ENCODE measurements at places on chromosomes 1 and 21. TPM values are rescaled to one million over a fixed set of nuclear protein-coding genes. Genes with fewer than 3 reads are reported as not detected.

DNA sequence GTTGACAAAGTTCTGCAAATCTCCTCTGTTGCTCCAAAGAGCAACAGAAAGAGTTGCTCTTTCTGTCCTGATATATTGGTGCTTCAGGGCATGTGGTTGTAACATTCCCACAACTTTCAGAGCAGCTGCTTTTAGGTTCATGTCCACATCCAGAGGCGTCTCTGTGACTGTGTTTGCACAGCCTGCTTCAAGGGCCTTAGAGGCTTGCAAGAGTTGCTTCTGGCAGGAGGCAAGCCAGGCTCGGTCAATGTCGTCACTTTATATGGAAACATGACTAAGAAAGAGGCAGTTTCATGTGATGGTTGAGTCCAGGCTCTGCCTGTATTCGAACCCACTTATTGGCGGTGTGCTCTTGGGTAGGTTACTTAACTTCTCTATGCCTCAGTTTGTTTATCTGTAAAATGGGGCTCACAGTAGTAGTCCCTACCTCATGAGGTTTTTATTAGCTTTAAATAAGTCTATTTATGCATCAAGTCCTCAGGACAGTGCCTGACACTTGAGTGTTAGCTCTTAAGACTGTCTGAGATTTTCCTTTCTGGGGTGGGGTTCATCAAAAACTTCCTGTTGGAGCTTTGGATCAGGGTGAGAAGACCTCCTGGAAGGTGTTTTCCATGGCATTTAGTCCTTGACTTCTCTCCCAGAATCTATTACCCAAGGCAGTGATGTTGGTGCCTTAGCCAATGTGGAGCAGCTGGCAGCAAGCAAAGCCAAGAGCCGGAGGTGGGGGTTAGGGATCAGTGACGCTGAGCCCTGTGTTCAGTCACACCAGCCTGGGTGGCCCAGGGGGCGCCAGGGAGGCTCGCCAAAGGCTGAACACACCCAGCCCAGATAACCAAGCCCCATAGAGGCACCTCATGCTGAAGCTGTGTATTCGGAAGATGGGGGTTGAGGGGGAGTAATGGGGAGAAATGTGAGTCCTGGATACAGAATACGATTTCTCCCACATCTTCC lies 18.9 kb downstream of the LHX4 start:
- no peak for DNase-seq

Gene RSPH1
- not detected for total RNA-seq

- DNase-seq, result no peak
Measured at GRCh38 chr1:111221633-111222291, 5.8 kb upstream of the CHI3L2 start.

DNA sequence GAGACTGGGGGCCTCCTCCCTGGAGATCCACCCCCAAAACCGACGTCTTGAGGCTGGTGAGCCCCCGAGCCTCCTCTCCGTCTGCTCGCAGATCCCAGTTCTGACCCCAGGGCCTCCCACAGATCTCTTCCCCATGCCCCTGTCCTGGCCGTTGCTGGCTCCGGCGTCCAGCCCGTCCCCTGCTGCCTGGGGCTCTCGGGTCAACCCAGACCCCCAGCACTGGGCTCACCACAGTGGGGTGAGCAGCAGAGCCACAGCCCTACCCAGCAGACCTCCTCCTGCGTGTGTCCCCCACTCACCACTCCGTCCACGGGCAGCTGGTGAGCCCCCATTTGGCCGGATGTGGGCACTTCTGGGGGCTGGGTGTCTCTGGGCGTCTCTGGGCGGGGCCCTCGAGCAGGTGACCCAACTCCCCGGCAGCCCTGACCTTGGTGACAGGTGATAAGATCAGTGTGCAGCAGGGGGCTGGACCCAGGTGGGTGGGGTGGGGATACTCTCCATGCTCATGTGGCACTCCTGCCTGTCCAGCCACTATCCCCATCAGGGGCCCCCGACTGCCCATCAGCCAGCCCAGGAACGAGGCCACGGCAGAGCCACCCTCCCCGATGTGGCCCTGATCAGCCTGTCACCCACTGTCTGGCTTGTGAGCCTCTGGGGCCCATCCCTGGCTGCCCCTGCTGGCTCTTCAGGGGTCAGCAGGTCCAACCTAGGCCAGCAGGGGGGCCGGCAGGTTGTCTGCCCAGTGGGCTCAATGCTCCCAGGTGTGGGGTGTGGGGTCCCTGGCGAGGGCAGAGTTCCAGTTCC lies 709 bp downstream of the TNFRSF14 start:
- DNase-seq, result no peak

Gene NMNAT2
- 0.22 TPM for total RNA-seq

DNA sequence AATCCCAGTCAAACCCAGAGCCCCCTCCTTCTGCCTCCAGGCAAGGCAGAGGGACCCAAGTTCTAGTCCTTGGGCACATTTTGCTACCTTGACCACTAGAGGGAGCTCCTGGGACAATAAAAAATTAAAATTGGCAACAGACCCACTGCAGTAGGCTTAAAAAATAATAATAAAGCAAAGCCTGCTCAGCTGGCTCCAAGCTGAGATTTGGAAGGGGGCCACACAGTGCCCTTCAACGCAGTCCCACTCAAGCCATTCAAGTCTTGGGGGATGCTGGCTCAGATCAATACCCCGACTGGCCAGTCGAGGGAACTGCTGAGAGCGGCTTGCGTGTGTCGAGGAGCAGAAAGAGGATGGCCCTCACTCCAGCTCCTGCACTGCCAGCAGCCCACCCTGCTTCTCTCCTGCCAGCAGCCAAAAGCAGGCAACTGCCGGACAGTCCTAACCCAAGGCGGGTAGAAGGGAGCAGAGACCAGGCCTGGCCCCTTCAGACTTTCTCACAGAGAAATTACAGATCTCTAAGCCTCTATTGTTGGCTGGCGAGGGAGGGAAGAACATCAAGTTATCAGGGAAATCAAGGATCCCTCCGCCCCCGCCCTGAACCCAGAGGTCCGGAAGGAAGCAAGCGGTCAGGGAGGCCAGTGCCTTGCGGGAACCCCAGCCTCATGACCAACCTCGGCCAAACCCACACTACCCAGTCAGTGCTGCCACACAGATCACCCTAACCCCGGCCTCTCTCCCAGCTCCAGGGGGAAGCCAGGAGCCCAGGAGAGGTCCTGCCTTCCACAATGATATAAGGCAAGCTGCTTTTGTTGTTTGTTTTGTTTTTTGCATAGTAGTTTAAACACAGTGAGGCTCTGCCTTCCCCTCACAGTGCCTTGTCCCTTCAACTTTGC lies 4.9 kb upstream of the ALDH4A1 start:
- peak; percentile 71 for DNase-seq

Gene NDC1
- total RNA-seq, result 8.5 TPM

GRCh38 chr1:229848752-229849677 lies 218.0 kb upstream of the GALNT2 start:
- DNase-seq, result peak; percentile 42

- DNase-seq, result no peak
Measured at GRCh38 chr1:244296003-244296402, 155.7 kb downstream of the ADSS2 start.

- no peak for DNase-seq
Measured at GRCh38 chr1:147337040-147337630, 94.7 kb downstream of the CHD1L start.

DNA sequence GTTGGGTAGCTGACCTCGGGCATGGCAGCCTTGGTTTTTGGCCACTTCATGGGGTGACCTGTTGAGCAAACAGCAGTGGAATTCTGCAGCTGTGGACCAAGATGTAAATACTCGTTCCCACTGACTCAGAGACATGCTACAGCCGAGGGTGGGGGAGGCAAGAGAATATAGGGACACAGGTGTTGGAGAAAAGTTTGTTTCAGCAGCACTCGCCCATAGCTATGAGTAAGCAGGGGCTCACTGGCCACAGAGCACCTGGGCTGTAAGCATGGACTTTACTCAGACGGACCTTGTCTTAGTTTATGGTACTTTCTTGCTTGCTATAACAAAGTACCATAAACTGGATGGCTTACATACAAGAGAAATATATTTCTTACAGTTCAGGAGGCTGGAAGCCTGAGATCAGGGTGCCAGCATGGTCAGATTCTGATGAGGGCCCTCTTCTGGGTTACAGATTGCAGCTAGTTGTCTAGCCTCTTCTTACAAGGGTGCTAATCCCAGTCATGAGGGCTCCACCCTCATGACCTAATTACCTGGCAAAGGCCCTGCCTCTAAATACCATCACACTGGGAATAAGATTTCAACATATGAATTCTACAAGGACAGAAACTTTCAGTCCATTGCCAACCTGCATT lies 437.2 kb upstream of the DAB1 start:
- no peak for DNase-seq

DNA sequence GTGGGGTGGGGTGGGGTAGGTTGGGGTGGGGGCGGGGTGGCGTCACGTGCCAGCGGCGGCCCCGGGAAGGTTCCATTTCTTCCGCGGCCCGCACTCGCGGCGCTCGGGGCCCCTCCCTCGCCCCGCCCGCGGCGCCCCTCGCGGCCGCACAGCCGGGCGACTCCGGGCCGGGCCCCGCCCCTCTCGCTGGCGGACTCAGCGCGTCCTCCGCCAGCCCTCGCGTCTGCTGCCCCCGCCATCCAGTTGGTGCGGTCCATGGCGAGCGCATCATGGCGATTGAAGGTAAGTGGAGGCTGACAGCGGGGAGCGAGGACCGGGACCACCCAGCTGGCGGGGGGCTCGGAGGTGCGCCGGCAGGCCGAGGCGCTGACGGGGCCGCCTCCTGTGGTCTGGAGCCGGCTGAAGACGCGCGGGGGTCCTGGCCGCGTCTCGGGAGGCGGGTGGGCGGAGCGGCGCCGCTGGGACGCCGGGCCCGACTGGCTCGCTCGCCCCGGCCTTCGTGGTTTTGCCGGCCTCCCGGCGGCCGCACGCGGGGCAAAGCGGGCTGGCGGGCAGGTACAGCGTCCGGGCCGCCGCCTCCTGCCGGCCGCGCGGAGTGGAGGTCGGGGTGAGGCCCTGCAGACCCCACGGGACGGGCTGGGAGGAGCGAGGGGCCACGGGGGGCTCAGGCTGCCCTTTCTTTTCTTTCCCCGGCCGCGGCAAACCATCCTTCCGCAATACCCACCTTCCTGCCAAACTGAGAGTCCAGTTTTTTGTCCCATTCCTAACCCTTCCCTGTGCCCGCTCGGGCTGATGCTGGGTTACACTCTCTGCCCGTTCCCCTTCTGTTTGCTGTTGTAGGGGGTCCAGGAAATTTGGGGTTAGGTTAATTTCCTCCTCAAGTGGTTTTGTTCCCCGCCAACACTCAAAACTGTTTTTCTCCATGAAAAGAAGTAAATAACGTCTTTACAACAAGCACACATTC lies at the start of gene SYT14:
Gene SYT14, plus strand, starts transcription at position 222 of the 964 bp plus-strand sequence. Its CDS starts 48 bp downstream, at position 270.
- no peak for DNase-seq

GRCh38 chr1:154501423-154502065 lies 475 bp upstream of the TDRD10 start:
- DNase-seq, result peak; percentile 50

GRCh38 chr1:205518661-205519540 lies 14.4 kb downstream of the CDK18 start:
- DNase-seq, result no peak

GRCh38 chr21:26169061-26169610 lies 1.4 kb downstream of the APP start:
- DNase-seq, result peak; percentile 78

- DNase-seq, result no peak
Measured at GRCh38 chr1:234781241-234782065, 171.5 kb upstream of the IRF2BP2 start.

Gene MYCL
- total RNA-seq, result 0.44 TPM

Gene DTL
- 4.0 TPM for total RNA-seq

DNA sequence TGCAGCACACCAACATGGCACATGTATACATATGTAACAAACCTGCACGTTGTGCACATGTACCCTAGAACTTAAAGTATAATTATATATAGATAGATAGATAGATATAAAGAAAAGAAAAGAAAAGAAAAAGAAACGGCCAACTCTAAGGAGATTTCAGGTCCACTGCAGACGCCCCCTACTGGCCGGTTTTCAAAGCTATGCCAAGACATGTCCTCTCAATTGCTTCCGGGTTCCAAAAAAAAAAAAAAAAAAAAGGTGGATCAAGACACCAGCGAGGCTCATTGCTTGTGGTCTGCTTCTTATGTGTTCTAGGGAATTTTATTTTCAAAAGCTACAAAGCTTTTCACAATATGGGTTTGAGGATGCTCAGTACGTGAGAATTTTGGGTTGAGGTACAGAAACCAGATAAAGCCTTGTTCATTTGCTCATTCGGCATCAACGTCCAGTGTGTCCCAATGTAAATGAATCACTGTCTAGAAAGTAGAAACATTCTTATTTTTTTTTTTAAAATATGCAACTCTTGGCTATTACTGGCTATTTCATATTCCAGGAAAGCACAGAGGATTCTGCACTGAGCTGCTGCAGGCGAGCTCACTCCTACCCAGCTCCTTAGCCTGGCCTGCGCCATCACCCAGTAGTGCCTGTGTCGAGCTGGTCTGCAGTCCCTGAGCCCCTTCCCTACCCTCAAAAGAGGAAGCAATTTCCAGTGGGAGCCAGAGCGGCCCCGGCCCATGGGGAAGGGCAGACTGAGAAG lies 643.0 kb downstream of the KIF26B start:
- no peak for DNase-seq

Gene DMRTA2
- not detected for total RNA-seq

DNA sequence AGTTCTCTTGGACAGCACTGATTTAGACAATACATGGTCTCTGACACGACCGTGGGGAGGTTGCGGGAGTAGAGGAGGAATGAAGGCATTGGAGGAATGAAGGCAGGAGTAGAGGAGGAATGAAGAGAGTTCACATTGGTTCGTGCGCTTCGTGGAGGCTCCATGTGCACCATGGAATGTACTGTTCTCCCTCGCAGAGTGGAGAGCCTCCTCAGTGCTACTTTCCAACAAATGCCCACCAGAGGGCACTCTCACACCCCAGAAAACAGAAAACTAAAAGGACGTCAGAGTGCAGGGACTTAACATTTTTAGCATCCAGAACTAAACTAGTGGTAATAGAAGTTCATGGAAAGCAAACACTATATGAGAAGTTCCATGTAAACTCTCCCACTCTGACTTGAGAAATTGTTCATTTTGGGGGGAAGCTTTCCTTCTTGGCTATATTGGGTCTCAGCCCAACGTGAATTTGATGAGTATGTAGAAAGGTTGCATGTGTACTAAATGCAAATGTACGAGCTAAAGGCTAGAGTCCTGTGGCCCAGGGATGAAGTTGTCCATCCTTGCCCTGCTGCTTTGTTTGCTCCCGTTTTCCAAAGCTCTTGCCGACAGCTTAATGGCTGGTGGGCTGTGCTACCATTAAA lies 211.6 kb downstream of the LMX1A start:
- peak; percentile 50 for DNase-seq

DNA sequence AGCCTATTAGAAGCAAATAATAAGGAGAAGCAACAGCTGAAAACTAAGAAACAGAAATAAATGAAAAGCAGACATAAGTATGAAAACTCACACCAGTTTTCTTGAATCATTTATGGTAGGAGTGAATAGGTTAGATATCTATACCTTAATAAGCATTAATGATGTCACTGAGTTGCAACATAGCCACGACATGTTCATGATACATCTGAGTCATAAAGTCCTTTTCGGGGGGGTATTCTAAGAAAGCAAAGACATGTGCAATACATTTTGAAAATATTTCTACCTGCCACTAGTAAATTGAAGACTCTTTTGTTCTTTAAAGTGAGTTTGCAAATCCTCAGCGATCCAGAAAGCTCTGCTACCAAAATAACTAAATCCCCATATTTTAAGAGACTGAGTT lies 7.2 kb downstream of the CD34 start:
- DNase-seq, result no peak

Gene LRRC38
- 0.22 TPM for total RNA-seq
